ENCODE measurements at places on chromosomes 12 and 14.

DNA sequence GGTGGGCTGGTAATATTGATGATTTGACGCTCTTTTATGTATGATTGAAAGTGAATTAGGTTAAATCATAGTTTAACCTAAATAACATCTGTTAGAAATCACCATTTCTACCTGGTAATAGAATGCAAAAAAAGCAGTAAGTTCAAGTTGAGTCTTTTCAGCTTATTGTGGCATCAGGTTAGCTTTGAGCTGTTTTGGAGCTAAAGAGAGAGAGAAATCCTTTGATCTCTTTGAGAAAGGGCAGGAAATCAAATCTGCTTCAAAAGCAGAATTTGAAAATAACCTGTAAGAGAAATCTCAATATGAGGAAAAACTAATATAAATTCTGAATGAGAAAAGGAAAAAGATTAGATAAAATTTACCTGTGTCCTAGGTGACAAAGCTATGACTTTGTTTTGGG is 62.2 kb downstream of the CKB start:
- DNase-seq = no peak

GRCh38 chr12:16844875-16845274 is 238.9 kb upstream of the LMO3 start:
- no peak for DNase-seq

GRCh38 chr14:68695326-68695768 is 97.5 kb downstream of the ZFP36L1 start:
- DNase-seq = peak; percentile 50

DNA sequence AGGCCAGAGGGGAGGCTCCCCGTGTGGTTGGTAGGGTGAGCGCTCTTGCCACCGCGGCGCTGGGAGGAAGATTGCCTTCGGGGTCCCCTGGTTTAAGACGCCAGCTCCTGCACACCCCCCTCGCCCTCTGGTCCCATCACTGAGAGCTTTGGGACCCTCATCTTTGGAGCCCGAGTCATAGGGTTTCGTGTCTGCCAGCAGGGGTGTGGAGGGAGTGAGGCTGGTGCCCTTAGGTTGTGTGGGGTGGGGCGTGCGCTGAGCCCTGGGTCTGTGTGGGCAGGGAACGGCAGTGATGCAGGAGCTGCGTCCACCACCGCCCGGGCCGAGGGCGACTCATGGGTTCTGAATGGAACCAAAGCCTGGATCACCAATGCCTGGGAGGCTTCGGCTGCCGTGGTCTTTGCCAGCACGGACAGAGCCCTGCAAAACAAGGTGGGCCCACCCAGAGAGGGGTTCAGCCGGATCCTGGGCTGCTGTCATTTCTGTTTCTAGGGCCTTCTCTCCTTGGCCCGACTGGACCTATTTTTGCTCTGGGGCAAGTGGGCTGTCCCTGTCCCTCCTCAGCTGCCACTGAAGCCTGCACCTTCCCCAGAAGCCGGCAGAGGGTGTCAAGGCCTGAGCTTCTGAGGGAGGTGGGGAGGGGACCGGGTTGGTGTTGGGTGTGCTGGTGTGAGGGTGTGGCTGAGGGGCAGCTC is 12.1 kb downstream of the ACADS start:
- DNase-seq = no peak

DNA sequence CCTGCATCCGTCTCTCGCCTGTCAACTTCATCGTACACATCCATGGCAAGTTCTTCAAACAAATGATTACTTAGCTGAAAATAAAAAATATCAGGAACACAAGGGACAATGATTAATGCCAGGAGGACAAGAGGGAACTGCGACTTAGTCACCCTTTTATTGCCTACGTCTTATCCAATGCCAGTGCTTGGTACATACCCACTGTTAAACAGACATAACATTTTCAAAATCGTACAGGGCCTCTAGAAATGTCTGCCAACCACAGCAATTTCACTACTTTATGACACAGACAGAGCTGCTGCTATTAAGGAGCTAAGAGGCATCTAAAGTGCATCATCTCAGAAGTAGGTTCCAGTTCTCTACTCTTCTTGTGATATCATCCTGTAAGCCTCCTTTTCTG is 34.6 kb downstream of the GIT2 start:
- no peak for DNase-seq

- DNase-seq = no peak
These were observed 48.7 kb downstream of the SETD3 start for GRCh38 chr14:99431986-99432385.

- no peak for DNase-seq
These were observed 332.6 kb upstream of the SYT1 start for GRCh38 chr12:78531831-78532458.

DNA sequence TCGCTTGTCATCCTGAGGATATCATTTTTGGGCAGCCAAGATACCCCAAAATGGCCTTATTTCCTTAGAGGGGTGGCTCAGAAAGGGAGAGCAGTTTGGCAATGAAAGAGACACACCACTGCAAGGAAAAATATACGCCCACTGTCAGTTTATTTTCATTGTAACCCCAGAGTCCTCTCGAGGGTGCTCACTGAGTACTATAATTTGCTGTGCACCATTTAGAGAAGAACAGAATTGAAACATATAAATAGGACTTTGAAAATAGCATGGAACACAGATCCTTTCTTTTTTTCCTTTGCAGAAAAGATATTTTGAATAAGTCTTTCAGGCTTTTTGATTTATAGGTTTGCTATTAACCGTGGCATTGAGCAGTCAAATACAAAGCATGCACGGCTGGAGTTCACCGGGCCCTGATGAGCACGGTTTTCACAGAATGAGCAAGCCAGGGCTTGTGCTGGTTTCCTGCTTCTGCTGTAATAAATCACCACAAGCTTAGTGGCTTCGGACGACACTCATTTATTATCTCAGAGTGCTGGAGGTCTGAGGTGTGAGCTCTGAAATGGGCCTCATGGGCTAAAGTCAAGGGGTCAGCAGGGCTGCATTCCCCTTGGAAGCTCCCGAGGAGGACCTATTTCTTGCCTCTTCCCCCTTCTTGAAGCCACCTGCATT is 152.3 kb downstream of the ZNF664 start:
- DNase-seq = no peak

GRCh38 chr14:38108681-38109080 is 99.0 kb upstream of the SSTR1 start:
- DNase-seq = no peak

GRCh38 chr12:125113263-125113662 is 48.0 kb downstream of the AACS start:
- no peak for DNase-seq

DNA sequence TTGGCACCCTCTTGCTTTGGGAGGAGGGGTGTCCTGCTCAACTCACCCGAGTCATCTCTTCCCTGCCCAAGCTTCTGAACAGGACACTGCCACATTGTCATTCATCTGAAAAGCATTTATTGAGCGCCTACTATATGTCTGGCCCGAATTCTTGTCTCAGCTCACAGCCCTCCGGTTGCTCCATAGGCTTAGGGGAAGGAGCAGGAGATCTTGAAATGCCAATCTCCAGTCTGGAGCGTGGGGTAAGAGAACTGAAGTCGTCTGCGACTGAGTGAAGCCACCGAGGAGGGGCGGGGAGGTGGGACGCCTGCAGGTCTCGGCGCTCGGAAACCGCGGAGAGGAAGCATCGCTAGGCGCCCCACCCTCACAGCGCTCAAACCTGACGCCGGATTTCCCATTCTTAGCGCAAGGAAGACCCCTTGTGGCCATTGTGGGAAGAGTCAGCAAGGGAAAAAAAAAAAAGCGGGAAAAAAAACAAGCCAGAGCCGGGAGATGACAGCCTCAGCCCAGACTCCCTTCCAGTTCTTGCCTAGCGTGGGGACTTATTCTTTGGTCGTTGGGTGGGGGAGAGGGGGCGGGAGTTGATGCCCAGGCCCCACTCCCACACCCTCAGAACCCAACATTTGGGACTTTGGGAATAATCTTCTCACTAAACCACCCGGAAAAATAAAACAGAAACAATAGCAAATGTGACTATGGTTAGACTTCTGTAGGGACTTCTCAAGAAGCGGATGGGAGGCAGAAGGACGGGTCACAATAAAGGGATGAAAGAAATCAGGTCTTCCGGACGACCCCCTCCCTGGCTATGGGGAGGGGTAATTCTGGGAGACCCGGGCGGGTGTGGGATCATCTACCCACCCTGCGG is 28.2 kb upstream of the SMUG1 start:
- peak; percentile 67 for DNase-seq

DNA sequence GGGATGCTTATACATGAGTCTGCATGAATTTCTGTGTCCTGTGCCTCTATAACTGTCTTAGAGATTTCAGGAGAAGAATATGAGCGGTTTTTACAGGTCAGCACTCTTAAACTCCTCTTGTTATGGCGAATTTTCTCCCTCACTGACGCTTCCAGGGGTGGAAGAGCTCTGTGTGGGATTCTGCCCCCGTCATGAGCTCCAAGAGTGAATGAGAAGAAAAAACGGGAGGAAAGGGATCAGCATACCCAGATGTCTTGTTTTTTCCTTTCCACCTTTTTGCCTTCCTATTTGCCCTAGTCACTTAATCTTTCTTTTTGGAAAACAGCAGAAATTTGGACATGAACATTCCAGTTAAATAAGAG is 651 bp downstream of the PFKM start:
- DNase-seq = no peak

DNA sequence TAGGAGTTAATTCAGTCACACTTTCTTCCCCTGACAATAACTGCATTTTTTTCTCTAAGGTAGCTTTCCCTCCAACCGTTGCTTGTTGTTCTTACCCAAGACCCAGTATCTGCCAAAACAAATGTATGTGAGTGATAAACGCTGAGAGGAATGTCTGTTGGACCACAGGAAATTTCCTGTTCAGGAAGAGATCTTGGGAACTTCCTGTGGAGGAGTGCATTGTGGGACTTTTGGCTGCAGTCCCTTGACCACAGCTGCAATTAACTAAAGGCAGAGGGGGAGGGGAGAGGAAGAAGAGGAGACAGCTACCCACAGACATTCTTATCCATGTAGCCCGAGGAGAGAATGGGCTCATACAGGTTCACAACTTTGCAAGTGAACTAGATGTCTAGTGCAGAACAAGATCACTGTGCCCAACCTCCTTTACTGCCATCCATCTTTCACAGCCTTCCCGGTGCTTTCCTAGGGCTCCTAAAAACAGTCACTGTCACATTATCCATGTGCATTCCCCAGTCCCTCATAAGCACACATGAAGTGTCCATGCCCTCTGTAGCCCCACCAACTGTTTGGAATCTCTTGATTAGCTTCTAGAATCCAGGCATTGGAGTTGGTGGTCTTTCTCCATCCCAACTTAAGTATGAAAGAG is 149.5 kb downstream of the ETV6 start:
- no peak for DNase-seq

- DNase-seq = no peak
These were observed 27.3 kb downstream of the FRS2 start for GRCh38 chr12:69497308-69498026.

DNA sequence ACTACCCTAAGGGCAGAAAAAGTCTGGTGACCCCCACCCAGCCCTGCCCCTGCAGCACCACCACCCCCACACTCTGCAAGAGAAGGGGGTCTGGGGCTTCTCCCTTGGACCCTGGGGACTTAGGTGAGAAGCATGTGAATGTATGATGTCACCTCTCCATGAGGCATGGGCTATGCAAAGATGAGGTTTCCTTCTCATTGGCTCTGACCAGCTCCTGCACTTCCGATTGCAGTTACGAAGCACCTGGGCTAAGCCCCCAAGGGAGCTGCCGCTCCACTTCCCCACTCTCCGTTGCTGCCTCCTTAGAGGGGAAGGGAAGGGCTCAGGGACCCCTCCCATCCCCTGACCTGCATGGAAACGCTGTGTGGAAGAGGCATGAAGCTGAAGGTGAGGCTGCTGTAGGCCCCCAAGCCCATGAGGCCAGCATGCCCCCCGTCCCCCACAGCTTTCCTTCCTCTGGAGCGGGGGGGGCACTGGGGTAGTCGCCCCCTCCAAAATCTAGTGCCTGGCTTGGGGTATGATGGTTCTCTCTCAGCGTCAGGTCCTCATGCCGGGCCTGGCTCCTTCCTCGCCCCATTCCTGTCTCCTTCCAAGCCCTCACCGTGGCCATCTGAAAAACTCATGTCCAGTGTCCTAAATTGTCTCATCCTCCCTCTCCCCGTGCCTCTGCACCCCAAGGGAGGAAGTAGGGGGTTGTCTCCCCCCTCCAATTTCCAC is 5.5 kb upstream of the DDX23 start:
- DNase-seq = no peak

GRCh38 chr14:61034416-61035120 is 53.5 kb downstream of the SLC38A6 start:
- no peak for DNase-seq

DNA sequence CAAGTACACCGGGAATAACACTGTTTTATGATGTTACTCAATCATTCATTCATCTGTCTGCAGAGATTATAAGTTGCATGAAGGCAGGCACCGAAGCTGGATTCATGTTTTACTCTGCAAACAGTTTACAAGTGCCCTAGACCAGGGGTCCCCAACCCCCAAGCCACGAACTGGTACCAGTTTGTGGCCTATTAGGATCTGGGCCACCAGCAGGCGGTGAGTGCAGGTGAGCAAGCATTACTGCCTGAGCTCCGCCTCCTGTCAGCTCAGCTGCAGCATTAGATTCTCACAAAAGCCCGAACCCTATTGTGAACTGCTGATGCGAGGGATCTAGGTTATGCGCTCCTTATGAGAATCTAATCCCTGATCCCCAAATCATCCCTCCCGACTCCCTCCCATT is 38.1 kb upstream of the PLXNC1 start:
- DNase-seq = no peak

DNA sequence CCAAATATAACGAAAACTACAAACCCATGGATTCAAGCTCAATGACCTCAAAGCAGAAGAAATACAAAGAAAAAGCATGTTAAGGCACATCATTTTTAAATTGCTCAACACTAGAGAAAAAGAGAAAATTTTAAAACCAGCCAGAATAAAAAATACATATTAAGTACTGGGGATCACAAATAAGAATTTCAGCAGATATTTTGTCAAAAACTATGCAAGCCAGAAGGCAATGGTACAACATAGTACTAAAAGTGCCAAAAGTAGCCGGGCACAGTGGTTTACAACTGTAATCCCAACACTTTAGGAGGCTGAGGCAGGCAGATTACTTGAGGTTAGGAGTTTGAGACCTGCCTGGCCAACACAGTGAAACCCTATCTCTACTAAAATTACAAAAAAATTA is 10.2 kb downstream of the SGPP1 start:
- DNase-seq = no peak

DNA sequence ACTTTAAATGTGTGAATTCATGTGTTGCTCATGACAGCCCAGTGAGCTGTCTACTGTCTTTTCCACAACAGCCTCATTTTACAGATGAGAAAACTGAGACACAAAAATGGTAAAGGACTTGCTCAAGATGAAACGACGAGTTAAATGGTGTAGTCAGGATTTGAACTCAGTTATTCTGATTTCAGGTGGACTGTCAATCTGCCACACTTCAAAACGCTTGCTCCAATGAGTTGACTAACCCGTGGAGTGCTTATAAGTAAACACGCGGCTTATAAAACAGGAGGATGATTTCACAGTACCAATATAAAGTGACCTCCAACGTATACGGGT is 652 bp upstream of the POLE2 start:
- DNase-seq = no peak

Measured in Panc1 (cell line).